ENCODE measurements at places on chromosomes 5 and 9.

DNA sequence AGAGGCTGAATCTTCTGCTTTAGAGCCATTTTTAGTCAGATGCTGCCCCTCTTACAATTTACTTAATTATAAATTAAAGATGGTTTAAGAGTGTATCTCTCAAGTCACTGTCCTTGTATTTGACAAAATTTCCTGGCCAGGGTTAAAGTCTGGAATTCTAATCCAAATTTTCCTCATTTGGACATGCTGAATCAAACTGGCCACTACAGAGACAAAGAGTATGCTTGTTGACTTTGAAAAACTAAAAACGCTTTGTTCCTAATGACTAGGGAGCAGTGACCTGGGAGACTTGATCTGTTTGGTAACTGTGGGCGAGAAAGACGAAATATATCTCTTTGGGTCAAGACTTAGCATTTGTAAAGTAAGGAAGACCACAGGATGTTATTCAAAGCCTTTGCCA is 303.2 kb downstream of the ZSWIM6 start:
- DNase-seq: no peak

- no peak for DNase-seq
These were observed 142.4 kb downstream of the YIPF5 start for GRCh38 chr5:144028058-144028457.

- DNase-seq: no peak
These were observed 20.7 kb downstream of the EHMT1 start for GRCh38 chr9:137639303-137640051.

DNA sequence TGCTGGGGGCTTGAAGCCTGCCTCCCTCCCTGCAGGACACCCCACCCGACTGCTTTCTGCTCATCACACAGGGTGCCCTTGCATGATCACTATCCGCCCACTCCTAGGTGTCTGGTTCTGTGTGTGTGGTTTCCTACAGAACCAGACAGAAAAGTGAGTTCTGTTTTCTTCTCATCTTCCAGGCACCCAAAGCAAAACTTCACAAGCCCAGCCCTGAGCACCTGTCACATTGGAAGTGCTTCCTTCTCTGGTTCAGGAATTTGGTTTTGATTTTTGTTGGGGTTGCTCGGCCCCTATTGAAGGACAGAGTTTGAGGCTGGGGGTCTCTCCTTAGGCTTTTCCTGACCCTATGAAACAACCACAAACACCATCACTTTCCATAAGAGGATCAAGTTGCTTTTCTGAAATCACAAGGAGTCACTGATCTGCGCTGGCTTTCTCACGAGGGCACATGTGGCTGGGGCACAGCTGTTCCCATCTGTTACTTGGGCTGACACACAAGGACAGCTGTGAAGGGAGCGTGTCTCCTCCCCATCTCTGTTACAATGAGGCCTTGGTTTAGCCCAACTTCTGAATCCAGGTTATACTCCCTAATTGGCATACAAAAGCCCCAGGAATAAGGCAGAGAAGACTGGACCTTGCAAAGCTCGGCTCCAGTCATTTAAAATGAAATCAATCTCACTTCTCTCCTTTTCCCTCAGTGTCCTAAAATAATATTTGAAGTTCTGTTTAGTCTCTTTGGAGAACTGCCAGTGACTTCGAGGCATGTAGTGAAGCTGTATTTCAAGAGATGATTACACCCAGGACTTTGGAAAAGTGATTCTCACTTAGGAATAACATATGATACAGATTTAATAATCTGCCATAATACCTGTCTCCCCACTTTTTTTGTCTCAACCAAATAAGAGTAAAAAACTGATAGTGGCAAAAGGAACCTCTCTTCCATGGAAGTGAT is 213.1 kb upstream of the GAS1 start:
- no peak for DNase-seq

GRCh38 chr5:177404641-177405179 is 4.2 kb upstream of the PFN3 start:
- no peak for DNase-seq

All from cerebellum (tissue), 4 donors.